ENCODE measurements at places on chromosomes 5 and 9.

- no peak for DNase-seq
Observed at GRCh38 chr5:5572010-5572865, 149.8 kb downstream of the ICE1 start.

GRCh38 chr5:53243403-53243802 is 133.8 kb upstream of the MOCS2 start:
- DNase-seq = no peak

DNA sequence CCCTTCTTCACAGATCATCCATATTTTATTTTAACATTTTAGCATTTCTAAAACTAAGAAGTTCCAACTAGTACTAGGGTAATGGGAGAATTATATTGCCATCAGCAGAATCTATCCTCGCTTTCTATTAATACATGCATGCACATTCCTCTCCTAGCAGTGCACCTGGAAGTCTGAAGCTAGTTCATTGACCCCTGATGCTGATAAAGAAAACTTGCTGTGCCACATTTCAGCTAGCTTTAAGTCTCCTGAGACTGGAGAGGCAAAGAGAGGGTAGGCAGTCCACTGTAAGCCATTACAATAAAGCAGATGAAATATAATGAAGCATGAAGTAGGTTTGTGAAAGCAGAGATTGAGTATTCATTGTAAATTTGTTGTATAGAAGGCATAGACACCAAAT is 15.8 kb downstream of the MINAR2 start:
- no peak for DNase-seq

GRCh38 chr5:161446655-161447054 is 99.9 kb downstream of the GABRB2 start:
- DNase-seq = no peak

- DNase-seq = peak; percentile 58
Observed at GRCh38 chr5:176820937-176821336, 10.6 kb downstream of the UNC5A start.

DNA sequence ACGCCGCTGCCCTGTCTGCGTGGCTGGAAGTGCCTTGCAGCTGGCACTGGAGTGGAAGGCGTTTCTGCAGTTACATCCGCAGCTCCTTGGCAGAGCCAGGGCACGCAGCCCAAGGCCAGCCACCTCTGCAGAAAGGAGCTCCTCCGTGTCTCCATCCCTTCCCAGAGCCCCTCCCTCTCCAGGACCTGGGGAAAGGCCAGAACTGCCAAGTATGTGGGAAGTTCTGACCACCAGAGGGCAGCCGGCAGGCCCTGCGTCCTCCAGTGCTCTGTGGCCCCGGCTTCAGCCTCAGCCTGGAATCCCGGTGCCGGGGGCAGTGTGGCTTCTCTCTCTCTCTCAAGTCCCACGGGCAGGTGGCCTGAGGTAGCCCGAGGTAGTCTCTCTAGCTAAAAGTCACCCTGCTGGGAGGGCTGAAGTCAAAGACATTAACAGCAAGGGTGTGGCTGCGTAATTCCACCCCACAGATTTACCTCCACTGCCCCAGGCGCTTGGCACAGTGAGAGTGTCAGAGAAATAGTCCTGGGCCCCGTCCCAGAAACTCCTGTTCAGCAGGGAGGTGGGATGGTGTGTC is 101.7 kb upstream of the FCN2 start:
- no peak for DNase-seq

All from NCI-H2029 (cell line).